ENCODE measurements at places on chromosomes 12 and 14.

DNA sequence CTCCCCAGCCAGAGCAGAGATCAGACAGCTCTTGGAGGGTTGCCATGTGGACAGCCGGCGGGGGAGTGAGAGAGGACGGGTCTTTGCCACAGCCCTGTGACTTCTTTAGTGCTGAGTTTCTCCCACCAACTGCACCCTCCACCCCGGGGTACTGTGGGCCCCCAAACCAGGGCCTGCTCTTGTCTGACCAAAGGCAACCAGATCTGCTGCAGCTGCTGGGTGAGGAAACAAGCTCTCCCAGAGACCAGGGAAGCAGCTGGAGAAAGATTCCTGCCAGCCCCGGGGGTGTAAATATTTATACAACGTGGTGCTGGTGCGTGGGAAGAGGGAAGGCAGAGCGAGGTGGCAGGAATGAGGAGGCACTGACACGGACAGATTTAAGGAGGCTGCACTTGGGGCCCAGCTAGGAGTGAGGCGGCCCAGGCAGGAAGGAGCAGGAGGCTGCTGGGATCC lies 14.3 kb upstream of the ZFP36L1 start:
- H3K27ac ChIP-seq, result peak overlapping the region; percentile 96
- H3K4me3 ChIP-seq, result peak overlapping the region; percentile 69
- DNase-seq, result peak; percentile 52
- H3K27me3 ChIP-seq, result no peaks in the 10 kb centered on the region

- H3K36me3 ChIP-seq, result no peaks in the 10 kb centered on the region
- H3K27ac ChIP-seq, result no peak overlapping the region
- no peak for DNase-seq
Observed at GRCh38 chr12:52221912-52222457, 11.1 kb upstream of the KRT7 start.

DNA sequence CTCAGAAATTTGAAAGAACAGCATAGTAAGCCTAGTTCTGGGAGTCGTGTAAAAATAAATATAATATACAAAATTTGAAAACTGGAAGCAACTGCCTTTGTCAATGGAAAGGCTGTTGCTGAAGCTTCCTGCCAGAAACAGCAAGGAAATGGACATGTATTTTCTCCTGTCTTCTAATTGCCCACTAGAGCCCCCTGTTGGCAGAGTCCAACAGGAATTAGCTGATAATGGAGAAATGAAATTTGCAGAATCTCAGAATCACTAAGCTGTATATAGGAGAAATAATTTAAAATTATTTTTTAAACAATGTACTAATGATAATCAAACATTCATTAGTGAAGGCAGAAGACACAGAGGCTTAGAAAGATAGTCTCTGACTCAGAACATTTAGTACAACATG lies 414.8 kb downstream of the SLC6A15 start:
- H3K27ac ChIP-seq, result no peak overlapping the region
- H3K27me3 ChIP-seq, result no peaks in the 10 kb centered on the region
- H3K36me3 ChIP-seq, result no peaks in the 10 kb centered on the region
- no peak overlapping the region for H3K4me3 ChIP-seq

GRCh38 chr12:42145552-42146215 lies 1.0 kb upstream of the GXYLT1 start:
- H3K27me3 ChIP-seq, result no peaks in the 10 kb centered on the region
- DNase-seq, result no peak
- peaks cover 27% of the 10 kb centered on the region for H3K4me1 ChIP-seq
- H3K36me3 ChIP-seq, result no peaks in the 10 kb centered on the region

- no peak for DNase-seq
- H3K4me1 ChIP-seq, result no peaks in the 10 kb centered on the region
- peaks cover 1% of the 10 kb centered on the region for H3K27me3 ChIP-seq
- H3K27ac ChIP-seq, result no peak overlapping the region
Observed at GRCh38 chr14:49134940-49135339, 451.2 kb downstream of the RPS29 start.

DNA sequence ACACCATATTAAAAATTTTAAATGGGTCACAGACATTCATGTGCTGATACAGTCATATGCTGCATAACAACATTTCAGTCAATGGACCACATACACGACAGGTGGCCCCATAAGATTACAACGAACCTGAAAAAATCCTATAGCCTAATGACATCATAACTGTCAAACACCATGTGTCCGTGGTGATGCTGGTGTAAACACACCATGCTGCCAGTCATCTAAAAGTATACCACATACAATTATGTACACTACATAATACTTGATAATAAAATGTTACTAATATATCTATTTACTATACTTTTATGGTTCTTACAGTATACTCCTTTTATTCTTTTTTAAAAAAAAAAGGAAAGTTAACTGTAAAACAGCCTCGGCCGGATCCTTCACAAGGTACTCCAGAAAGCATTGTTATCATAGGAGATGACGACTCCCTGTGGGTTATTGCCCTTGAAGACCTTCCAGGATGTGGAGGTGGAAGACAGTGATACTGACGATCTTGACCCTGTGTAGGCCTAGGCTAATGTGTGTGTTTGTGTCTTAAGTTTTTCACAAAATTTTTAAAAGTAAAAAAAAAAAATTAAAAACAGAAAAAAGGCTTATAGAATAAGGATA lies 5.0 kb upstream of the TDG start:
- H3K27me3 ChIP-seq, result no peaks in the 10 kb centered on the region
- no peak overlapping the region for H3K4me3 ChIP-seq
- no peak overlapping the region for H3K27ac ChIP-seq
- DNase-seq, result no peak
- peaks cover 18% of the 10 kb centered on the region for H3K4me1 ChIP-seq

- no peak for DNase-seq
- no peak overlapping the region for H3K4me3 ChIP-seq
- no peaks in the 10 kb centered on the region for H3K4me1 ChIP-seq
- no peak overlapping the region for H3K27ac ChIP-seq
- H3K36me3 ChIP-seq, result no peaks in the 10 kb centered on the region
- peaks cover 6% of the 10 kb centered on the region for H3K27me3 ChIP-seq
Observed at GRCh38 chr12:65941388-65941787, 117.1 kb downstream of the HMGA2 start.

DNA sequence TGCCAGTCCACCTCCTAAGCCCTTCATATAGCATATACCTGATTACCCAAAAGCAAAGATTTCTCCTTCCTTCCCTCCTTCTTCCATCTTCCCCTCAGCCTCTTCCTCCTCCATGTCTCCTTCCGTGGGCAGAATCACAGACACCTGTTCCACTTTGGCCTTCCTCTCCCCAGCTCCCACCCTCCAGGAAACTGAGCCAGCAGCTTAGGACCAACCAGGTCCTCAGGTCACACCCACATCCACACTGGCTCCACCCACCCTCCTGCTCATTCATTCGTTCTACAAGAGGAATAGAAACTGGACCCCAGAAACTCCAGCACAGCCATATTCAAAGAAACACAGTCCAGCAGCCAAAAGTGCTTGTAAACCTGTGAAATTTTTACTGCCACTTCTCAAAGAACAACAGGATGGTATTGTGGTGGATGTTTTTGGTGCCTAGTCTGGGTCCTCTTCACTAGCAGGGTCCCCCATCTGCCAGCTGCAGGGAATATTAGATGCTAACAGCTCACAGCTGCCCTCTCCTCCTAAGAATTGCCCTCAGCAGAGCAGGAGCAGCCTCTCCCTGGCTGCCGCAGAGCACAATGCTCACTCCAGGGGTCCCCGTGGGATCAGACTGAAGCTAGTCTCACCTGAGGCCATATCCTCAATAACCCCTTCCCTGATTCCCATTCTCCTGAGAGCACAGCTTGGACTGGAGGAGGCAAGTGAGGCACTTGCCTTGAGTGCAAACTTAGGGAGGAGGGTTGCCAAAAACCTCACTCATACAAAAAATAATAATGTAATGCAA lies 18.4 kb downstream of the CMKLR1 start:
- peaks cover 20% of the 10 kb centered on the region for H3K27me3 ChIP-seq
- no peak for DNase-seq
- H3K27ac ChIP-seq, result no peak overlapping the region
- no peaks in the 10 kb centered on the region for H3K36me3 ChIP-seq
- no peak overlapping the region for H3K4me3 ChIP-seq
- H3K4me1 ChIP-seq, result peaks cover 4% of the 10 kb centered on the region

- DNase-seq, result no peak
- peaks cover 42% of the 10 kb centered on the region for H3K4me1 ChIP-seq
- no peaks in the 10 kb centered on the region for H3K36me3 ChIP-seq
- peak overlapping the region; percentile 89 for H3K27ac ChIP-seq
- H3K4me3 ChIP-seq, result peak overlapping the region; percentile 46
- H3K27me3 ChIP-seq, result no peaks in the 10 kb centered on the region
Observed at GRCh38 chr14:68734231-68734732, 58.6 kb downstream of the ZFP36L1 start.

GRCh38 chr12:132583736-132584135 lies 26.6 kb downstream of the LRCOL1 start:
- H3K27ac ChIP-seq, result no peak overlapping the region
- no peaks in the 10 kb centered on the region for H3K4me1 ChIP-seq
- DNase-seq, result no peak
- peaks cover 16% of the 10 kb centered on the region for H3K36me3 ChIP-seq
- no peak overlapping the region for H3K4me3 ChIP-seq

- H3K4me1 ChIP-seq, result peaks cover 8% of the 10 kb centered on the region
- no peak overlapping the region for H3K4me3 ChIP-seq
- H3K36me3 ChIP-seq, result peaks cover 43% of the 10 kb centered on the region
- no peak for DNase-seq
- no peak overlapping the region for H3K27ac ChIP-seq
Observed at GRCh38 chr12:67299526-67299925, 30.4 kb downstream of the CAND1 start.

- peaks cover 21% of the 10 kb centered on the region for H3K27me3 ChIP-seq
- H3K4me1 ChIP-seq, result no peaks in the 10 kb centered on the region
- H3K36me3 ChIP-seq, result no peaks in the 10 kb centered on the region
- DNase-seq, result no peak
Observed at GRCh38 chr12:52682381-52682660, 2.1 kb upstream of the KRT1 start.

DNA sequence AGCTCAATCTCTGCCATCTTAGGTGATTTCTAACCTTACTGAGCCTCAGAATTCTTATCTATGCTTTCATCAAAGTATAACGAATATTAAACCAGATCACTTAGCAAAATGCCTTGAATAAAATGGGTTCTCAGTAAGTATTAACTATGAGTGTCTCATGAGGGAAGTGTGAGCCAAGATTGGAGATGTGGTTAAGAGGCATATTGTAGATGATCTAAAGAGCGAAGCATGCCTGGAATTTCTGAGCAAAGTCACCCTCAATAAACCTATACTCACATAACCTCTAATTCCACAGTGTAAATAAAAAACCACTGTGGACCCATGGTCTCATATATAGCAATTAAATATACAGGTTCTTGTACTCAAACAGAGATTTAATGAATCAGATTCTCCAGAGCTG lies 193.1 kb upstream of the FSCB start:
- H3K4me1 ChIP-seq, result no peaks in the 10 kb centered on the region
- H3K27me3 ChIP-seq, result no peaks in the 10 kb centered on the region
- H3K36me3 ChIP-seq, result no peaks in the 10 kb centered on the region
- H3K4me3 ChIP-seq, result no peak overlapping the region
- no peak for DNase-seq

DNA sequence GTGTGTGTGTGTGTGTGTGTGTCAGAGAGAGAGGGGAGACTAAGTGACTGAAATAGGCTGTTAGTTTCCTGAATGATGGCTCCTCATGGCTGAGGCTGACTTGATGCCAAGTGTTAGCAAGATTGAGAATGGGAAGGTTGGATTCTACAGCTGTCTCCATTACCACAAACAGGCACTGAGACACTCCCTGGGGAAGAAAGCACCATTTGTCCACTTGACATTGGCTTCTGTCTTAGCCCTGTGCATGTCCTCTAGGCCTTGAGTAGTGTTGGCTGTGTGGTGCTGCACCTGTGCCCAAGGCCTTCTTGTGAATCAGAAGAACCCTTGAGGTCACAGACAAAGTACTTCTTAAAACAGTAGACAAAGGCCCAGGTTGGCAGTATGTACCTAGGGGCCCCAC lies 15.6 kb downstream of the ERG28 start:
- no peak overlapping the region for H3K4me3 ChIP-seq
- DNase-seq, result no peak
- no peak overlapping the region for H3K27ac ChIP-seq

Measured in memory B cell (primary cell).